Astrocyte (in vitro differentiated cells and primary cell): ENCODE measurements at places on chromosomes 3 and 15.

DNA sequence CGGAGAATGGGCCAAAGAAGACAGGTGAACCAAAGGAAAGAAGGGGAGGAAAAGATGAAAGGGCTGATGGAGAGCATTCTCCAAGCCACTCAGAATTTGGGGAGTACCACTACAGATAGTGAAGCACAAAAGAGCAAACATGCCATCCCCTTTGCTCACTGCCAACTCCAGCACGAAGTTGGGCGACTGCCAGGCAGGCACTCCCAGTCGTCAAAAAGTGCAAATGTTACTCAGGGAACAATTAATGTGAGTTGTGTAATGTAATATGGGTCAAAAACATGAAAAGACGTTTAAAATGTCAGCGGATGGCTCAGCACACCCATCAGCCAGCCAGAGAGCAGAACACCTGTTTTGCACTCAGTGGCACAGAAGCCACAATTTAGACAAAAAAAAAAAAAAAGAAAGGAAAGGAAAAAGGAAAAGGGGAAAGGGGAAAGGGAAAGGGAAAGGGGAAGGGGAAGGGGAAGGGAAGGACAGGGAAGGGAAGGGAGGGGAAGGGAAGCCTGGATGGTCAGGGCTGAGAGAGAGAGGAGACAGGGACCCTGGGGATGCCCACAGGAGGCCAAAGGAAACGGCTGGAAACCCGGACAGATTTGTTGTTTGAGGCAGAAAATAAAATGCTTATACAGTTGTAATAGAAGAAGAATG lies 82.7 kb downstream of the COL8A1 start:
- DNase-seq: peak; percentile 42

DNA sequence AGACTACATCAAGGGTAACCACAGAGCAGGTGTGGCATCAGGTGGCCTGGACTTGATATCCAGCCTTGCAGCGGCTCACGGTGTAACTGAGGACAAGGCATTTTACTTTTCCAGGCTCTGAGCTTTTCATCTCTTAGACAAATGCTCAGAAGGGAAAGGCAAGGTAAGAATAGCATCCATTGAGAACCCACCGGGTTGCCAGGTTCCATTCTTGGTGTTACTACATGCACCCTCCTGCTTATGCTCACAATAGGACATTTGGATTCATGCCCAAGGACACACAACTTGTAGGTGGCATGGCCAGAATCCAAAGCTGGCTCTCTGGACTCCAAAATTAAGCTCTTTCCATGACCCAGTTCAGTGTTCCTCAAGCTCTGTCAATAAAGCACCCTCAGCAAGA lies 85.5 kb downstream of the CCNL1 start:
- DNase-seq: no peak

DNA sequence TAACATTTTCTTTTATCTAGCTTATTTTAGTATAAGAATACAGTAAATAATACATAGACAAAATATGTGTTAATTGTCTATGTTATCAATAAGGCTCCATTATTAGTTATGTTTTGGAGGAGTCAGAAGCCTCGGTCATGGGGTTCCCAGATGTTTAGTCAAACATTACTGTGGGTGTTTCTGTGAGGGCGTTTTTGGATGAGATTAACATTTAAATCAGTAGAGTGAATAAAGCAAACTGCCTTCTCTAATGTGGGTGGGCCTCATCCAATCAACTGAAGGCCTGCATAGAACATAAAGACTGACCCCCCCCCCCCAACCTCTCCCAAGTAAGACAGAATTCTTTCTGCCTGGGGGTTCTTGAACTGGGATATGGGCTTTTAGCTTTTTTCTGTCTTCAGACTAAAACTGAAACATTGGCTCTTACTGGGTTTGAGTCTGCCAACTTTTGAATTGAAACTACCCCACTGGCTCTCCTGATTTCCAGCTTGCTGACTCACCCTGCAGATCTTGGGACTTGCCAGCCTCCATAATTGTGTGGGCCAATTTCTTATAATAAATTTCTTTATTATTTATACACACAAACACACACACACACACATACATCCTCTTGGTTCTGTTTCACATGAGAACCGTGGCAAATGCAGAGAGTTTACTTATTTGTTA lies 192.0 kb downstream of the TPRG1 start:
- peak; percentile 33 for DNase-seq

GRCh38 chr3:106048946-106049481 lies 180.2 kb upstream of the CBLB start:
- DNase-seq: peak; percentile 11
